ENCODE measurements at places on chromosomes 2 and 18.
A peak's percentile ranks its signal among the peaks of the same experiment; 100 is the strongest.

DNA sequence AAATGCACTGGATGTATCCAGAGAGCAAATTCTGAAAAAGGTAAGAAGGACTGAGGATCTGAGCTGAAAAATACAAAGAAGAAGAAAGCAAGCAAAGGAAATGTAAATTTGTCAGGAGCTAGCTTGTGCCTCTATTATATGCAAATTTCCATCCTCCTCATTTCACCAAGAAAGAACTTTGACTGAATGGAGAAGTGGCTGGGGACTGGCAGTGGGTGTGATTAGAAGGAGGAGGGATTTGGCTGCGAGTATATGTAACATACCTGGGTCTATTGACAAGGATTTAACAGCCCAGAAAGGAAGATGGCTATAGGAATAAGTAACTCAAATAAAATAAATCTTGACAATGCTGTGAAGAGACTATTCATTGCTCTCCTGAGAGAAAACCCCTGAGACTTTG lies 19.4 kb upstream of the RIT2 start:
- DNase-seq: no peak

DNA sequence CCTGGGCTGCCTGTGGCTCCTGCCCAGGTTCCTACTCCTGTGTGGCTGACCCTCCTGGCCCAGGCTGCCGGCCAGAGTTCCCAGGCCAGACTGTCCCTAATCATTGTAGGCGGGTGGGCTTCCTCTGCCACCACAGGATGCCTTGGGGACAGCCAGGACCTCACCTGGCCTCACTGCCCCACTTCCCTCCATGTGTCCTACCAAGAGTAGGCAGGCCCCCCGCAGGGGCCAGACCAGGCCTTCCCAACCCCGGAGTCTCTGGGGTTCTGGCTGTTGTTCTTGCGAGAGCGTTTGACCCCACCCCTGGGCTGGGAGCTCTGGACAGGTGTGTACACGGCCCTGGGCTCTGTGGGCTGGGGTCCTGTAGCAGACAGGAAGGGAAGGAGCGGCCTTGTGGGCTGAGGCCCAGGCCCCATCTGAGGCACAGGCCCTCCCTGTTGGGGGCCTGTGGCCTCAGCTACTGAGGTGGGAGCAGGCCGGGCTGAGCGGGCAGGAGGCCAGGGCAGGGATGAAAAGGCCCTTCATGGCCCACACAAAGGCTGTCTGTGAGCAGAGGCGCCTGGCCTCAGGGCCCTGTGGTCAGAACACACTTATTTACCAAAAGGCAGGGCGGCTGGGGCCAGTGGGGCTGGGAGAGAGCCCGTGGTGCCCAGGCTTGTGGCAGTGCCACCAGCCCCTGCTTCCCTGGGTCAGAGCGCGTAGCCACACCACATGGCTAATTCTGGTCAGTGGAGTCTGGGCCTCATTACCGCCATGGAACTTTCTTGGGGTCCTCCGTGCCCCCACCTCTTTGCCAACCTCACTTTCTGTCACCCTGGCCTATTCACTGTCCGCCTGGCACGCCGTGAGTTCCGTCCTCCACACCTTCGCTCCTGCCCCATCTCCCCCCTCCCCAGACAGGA lies 2.0 kb downstream of the SNORC start:
- DNase-seq: no peak

DNA sequence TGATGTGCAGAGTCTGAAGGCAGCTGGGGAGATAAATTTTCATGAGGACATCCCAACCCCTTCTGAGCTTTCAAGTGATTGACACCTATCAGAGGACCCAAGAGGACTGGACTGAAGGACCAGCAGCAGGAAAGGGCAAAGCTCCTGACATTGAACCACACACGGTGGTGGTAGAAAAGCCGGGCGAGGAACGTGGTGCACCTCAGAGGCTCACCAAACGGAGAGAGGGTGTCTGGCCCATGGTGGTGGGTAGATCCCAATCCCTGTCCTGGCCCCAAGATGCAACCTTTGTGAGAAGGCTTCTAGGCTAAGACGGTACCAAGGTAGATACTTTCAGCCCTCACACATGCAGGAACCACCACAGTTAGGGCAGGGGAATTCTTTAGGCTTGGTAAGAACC lies 52.1 kb downstream of the FRZB start:
- DNase-seq: no peak

GRCh38 chr2:231219289-231219688 lies 20.9 kb downstream of the ARMC9 start:
- DNase-seq: no peak

GRCh38 chr2:213101109-213101508 lies 50.3 kb downstream of the IKZF2 start:
- no peak for DNase-seq

DNA sequence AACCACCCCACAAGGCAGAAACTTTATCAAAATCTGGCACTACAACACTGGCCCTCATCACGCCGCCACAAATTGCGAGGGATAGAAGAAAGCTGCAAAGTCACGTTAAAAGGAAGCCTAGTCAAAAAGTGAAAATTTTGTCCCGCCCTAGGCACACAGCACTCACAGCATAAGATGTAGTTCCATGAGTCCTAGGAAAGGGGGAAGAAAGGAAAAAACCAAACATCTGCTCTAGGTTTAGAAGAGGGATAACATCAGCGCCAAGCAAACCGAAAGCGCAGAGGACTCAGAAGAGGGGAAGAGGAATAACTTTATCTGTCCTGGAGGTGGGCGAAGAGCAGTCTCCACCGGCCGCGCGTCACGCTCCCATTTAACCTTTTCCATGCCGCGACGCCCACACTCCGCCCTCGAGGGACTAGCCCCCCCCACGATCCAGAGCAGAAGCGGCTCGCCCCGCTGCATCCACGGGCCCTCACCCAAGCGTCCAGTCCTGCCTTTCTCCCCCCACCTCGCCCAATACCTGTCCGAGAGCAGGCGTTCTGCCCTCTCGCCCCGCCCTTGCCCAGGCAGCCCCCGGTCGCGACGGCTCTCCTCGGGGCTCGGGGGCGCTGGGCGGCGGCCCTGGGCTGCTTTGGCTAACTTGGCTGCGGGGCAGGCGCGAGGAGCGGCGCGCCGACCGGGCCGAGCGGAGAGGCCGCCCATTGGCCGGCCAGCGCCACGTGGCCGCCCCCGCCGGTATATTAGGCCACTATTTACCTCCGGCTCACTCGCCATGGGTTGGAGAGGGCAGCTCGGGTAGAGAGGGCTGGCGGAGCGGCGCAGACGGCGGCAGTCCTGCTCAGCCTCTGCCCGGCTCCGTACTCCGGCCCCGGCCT lies at the start of gene HOXD1:
TSS of gene HOXD1 (plus strand) at position 770 of the 875 bp plus-strand sequence. CDS start 134 bp downstream, outside the sequence.
- DNase-seq: no peak

DNA sequence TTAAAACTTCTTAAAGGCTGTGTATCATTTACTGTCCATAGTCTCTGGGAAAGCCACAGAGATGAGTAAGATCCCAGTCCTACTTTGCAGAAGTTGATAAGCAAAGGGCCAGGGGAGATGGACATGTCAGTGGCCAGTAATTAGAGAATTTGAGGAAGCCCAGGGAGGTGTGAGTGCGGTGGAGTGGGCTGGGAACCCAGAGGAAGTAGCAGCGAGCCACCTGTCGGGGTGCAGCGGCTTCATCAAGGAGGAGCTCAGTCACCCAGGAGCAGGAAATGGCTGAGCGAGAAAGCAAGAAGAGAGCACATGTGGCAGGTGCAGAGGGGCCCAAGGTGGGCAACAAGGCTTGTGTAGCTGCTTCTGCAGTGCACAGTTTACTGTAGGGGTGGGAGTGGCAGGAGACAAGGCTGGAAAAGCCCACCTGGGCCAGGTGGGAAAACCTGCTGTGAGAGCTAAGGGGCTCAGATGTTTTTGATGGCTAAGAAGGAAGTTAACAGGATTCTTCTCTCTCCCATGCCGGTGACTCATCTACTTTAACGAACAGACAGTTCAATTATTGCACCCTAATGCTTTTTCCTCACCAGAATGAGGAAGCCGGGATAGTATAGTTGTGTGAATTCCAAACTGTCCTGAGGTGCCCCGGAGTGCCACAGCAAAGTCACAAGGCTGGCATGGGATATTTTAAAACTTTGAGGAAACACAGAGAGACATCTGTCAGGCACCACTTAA lies 34.8 kb upstream of the MGAT5 start:
- DNase-seq: no peak

GRCh38 chr18:46471809-46472498 lies 185.1 kb downstream of the LOXHD1 start:
- DNase-seq: no peak

DNA sequence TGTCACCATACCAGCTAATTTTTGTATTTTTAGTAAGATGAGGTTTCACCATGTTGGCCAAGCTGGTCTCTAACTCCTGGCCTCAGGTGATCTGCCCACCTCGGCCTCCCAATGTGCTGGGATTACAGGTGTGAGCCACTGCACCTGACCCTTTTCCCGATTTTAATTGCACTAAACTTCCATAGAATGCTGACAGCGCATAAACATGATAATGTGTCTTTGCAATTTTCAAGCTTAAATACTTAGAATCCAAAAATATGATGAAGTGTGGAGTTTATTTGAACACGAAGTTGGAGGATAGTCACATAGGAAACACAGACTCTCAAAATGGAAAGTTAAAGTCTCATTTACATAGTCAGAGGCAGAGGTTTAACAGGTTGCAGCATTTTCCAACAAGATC lies 138.6 kb downstream of the TPO start:
- DNase-seq: no peak

- DNase-seq: no peak
These were observed 56.3 kb upstream of the MAPRE3 start for GRCh38 chr2:26913999-26914658.

GRCh38 chr2:239688122-239688681 lies 287.4 kb upstream of the HDAC4 start:
- DNase-seq: no peak

GRCh38 chr2:147490401-147491261 lies 354.2 kb upstream of the ACVR2A start:
- no peak for DNase-seq

DNA sequence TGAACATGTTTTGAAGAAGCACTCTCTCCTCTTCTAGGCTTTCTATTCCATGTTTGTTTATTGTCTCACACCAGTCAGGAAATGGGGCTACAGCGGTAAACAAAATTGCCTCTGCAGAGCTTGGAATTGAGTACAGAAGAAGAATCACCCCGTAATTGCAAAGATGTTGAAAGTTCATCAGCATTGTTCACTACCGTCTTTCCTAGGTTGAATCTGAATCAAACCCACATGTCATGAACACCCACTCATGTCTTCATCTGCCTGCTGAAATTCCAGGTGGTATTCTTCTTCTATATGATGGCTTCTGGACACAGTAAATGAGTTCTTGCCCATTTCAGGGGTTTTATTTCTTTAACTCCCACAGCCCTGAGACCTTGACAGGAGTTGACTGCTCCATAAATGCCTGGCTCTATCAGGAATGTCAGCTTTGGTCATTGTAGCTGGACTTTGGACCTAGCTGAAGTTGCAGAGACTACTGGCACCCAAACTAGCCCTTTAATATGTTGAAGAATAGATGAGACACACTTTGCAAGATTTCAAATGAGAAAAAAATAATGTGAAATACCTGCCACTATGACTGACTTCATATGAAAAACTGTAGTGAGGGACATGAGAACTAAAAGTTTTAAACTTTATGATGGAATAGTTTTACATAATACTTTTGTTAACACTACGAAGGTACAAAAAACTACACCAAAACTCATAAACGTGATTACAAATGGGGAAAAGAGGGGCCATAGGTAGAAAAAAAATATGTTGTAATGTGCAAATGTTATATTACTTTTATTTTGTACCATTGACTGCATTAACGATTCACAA lies 1235.3 kb upstream of the ZEB2 start:
- DNase-seq: no peak

GRCh38 chr2:231364961-231365810 lies 30.3 kb upstream of the B3GNT7 start:
- DNase-seq: peak; percentile 37

DNA sequence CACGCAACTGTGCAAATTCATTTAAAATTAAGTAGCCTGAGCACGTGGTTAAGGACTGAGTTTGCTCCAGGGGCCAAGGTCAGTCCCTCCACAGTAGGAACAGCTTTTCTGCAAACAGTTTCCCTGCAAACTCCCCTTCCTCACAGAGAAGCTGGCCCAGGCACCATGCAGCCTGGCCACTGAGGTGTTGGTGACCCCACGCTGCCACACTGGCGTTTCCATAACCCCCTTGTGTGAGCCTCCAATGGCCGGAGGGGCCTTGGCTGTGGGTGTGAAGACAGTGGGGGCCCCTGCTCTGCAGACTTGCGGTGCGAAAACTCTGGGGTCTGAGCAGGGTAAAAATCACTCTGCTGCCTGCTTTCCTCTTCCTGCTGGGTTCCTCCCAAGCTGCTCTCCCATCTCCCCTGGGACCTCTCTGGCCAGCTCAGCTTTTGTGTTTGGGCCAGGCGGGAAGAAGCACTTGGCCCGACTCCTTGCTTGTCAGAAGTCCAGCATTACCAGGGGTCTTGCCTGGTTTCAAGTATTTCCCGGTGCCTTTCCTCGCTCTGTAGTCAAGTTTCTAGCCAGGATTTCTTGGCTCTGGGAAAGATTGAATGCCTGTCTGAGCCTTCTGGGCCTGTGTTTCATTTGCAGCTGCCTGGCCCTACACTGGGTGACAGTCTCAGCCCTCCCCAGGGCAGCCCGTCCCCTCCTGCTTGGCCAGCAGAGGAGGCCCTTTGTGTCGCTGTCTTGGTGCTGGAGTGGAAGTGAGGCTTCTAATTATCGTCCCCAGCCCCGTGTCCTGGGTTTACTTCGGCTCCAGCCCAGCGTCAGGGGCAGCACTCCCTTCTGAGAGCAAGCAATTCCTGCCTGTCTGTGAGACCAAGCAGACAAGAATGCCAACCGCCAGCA lies 131.4 kb upstream of the SLC1A4 start:
- no peak for DNase-seq

DNA sequence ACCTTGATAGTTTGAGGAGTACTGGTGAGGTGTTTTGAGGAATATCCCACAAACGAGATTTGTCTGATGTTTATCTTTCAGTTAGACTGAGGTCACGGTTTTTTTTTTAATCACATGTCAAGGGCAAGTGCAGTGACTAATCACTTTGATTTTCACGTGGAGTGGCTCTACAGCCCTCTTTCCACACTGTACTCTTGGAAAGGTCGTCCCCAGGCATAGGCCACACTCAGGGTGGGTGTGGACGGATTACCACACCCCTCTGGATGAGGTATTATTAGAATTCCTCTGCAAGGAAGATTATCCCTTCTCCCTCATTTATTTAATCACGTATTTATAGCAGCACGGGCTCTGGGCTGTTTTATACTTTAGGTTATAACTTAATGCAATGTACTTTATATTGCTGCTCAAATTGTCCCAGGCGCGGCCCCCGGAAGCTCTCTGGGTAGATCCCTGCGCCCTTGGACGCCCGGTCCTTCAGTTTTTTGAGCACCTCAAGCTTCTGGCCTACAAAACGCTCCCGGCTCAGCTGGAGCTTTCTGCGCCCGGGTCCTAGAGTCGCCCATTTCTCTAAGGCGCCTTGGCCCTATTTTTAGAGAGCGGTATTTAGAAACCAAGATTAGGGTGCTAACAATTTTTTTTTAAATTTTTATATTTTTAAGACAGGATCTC lies 515 bp upstream of the PLEKHB2 start:
- no peak for DNase-seq

GRCh38 chr2:239165206-239165831 lies 235.5 kb downstream of the HDAC4 start:
- no peak for DNase-seq
